ENCODE measurements at places on chromosomes 12 and 14.

DNA sequence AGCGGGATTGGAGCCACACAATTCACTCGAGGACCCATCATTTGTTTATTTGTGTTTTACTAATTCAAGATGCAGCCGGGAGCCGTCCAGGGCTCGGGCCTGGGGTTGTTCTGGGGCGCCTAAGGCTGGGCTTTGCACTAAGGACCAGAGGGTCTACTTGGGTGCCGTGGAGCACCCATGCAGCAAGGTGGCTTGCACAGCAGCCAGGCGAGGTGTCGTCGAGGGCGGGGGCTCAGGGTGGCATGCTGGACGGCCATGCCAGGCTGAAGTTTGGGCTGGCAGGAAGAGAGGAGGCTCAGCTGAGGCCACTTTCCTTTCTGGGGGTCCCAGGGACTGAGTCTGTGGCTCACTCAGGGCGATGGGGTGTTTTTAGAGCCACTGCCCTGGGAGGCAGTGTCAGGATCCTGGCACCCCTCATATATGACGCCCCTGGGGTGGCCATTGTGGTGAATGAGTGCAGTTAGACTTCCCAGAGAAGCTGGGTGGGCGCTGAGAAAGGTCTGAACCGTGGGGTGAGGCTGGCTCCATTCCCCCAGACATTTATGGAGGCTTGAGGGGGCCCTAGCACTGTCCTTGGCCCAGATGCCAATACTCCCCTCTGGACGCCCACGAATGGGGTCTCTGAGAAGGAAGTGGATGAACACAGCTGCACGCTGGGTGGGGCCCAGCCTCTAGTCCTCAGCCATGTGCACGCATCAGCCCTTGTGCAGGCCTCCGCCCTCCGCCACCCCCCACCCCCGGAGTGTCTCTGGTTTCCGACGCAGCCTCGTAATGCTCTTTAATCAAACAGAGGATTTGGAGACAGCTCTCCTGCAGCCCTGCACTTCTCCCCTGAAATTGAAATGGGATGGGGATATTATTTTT, 11.3 kb downstream of the MEG3 start:
- no peak for DNase-seq

DNA sequence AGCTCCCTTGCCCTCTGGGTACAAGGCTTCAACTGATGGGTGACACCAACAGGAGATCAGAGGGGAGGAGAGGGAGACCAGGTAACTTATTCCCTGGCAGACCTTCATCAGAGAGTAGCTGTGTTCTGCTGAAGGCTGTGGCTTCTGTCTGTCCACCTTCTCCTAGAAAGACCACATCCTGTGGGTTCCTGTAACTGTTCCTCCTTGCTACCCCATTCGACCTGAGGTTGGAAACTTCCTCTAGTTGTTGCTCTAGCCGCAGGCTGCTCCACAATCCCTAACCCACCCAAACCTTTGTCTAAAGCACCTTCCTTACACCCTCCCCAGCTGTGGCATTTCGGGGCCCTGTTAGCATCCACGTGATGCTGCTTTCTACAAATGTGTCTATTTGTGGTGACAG, 454.2 kb downstream of the DPF3 start:
- DNase-seq = no peak

DNA sequence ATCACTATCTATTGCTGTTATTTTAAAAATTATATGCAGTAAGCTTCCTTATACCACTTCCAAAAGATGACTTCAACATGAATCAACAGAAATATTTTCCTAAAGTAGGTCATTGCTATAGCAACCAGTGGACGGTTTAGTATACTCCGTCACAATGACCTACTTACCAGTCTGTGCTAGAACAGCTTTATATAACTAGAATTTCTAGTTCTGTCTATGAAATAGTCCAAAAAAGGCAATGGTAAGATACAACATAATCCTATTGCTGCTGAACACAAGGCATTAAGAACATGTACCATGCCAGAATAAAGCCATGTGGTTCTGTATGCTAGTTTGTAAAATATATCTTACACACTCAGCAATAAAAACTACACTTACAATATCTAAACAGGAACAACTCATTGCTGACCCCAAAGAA, 40.7 kb upstream of the MTERF2 start:
- no peak for DNase-seq

GRCh38 chr12:52667509-52667908, 12.7 kb downstream of the KRT1 start:
- no peak for DNase-seq

- DNase-seq = no peak
These were observed 68.0 kb downstream of the GSC start for GRCh38 chr14:94701861-94702370.

DNA sequence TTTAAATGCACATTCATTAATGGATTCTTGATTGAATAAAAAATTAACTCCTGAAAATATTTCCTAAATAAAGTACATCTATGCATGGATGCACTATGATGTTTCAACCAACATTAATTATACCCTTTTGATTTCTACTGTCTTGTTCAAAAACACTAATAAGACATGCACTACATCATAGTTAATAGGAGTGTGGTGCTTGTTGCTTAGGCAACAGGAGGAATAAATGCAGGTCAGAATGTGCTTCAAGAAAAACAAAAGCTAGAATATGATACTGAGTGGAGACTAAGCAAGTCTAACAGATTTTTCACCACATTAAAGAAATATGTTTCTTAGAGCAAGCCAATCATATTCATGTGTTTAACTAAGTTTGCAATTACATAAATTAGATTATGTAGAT, 495.8 kb upstream of the GARIN6 start:
- no peak for DNase-seq
